Thoracic aorta endothelial cell (primary cell): ENCODE measurements at places on chromosomes 1 and 21. TPM values are rescaled to one million over a fixed set of nuclear protein-coding genes. Genes with fewer than 3 reads are reported as not detected.

Gene C1QC
- not detected in 2 replicates for total RNA-seq

Gene PLA2G2D
- not detected in 2 replicates for total RNA-seq

Gene LCE1E
- total RNA-seq = not detected in 2 replicates

Gene TTC22
- total RNA-seq = not detected in 2 replicates

Gene ADGRL2
- total RNA-seq = 19.4 and 74.6 TPM in 2 replicates

Gene ATP1A2
- not detected in 2 replicates for total RNA-seq

Gene MCOLN2
- total RNA-seq = 0.27 and 0.36 TPM in 2 replicates

Gene CHIA
- not detected in 2 replicates for total RNA-seq

Gene SPTA1
- total RNA-seq = 0.27 and 0.43 TPM in 2 replicates
